ENCODE measurements at places on chromosomes 3 and 15.

GRCh38 chr3:13365390-13366379, 54.4 kb downstream of the NUP210 start:
- no peak for DNase-seq

- DNase-seq: no peak
These were observed 65.1 kb upstream of the CCR4 start for GRCh38 chr3:32886296-32886695.

- DNase-seq: no peak
These were observed 25.2 kb upstream of the GOLGA6C start for GRCh38 chr15:75232826-75233503.

DNA sequence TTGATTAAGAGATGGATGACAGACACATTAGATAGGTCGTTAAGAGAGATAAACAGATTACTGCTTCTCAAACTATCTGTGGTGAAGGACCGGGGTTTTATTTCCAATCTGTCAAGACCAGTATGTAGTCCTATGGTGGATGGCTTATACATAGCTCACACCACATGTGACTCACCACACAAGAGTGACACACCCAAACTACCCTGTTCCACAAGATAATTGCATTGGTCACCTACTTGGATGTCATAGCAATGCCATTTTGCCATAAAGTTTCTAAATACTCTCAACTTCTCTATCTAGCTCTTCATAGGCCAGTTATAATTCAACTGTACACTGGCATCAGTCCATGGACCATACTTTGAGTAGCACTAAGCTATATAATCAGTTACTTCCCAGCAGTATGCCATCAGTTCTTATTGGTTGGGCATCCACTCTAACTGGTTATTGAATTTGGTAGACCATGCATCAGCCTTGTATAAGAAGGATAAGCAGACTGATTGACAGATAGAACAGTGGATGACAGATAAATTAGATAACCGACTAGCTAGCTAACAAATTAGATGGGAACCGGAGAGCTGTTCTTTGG, 11.6 kb downstream of the WWTR1 start:
- peak; percentile 6 for DNase-seq

- peak; percentile 56 for DNase-seq
These were observed 52.9 kb downstream of the RYK start for GRCh38 chr3:134197681-134198261.

- DNase-seq: no peak
These were observed 284.2 kb upstream of the ATP11B start for GRCh38 chr3:182508919-182509711.

DNA sequence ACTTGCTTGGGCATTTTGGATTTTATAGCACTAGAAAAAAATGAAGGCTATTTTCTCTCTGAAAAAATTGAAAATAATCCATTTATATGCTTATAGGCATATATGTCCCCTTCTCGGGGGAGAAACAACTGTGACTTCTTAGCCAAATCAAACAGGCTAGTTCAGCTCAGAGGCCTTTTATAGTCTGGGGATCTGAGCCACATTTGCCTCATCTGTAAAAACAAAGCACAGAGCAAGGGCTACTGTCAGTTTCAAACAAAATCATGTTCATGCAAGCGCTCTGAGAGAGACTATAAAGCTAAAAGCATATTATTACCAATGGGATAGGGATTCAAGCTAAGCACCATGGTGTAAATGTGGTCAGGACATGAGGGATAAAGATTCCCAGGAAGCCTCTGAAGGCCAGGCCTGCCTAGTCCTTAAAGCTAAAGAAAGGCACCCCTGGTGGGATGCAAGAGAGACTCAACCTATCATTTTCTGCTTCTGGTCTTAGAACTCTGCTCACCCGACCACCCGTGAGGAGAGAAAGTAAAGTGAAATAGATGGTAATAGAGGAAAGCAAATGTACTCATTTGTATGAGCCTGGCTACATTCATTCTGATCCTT, 51.0 kb upstream of the IL12A start:
- no peak for DNase-seq

GRCh38 chr15:52233405-52233804, 42.2 kb upstream of the GNB5 start:
- peak; percentile 68 for DNase-seq

DNA sequence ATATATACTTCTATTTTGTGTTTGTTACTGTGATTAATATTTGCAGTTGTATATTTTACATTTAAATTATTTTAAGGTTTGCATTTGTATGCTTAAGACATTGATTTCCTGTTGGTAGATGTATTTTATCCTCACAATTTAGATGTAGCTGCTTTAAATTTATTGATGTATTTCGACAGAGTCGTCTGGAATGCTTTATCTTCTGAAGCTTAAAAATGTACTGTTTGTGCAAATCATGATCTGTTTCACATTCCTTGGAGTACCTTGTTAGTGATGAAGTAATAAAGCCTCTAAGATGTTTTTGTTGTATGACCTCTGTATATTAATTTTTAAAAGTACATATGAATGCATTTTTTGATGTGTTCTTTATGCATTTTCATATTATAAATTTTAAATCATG, 1.9 kb downstream of the CHD2 start:
- no peak for DNase-seq

- peak; percentile 95 for DNase-seq
These were observed 93.3 kb downstream of the ADAMTSL3 start for GRCh38 chr15:83747050-83747717.

DNA sequence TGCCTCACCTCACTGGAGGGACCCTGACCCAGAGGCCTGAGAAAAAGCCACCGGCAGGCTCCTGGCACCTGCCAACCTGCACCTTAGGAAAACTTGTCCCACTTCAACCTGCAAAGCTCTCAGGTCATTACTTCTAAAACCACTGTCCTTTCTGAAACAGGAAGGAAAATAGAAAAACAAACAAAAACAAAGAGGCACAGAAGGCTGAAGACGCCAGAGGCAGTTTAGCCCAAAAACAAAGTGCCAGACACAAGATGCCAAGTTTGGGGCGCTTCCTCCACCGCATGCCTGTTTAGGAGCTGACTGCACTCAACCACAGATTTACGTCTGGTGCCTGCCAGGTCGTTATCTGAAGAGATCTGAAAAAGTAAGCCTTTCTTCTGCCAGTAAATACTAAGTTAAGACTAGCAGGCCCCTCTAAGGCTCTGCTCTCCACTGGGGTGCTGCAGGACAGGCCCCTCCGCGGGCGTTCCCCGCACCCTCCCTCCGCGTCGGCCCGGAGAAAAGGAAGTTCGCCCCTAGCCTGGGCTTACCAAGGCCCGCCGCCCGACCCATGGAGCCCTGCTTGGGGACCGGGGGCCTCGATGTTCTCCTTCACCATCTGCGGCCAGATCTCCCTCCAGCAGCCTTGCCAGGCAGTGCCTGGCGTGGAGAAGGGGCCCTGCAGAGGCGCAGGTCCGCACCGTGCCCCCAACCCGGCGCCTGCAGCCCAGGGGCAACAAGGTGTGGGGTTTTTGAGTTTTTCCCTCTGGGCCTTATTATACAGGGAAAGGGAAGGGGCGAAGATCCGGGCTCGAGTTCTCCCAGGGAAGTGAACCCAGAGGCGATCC, 1.3 kb downstream of the GOLGA8A start:
- no peak for DNase-seq

GRCh38 chr15:29952225-29952624, 130.0 kb upstream of the TJP1 start:
- no peak for DNase-seq

DNA sequence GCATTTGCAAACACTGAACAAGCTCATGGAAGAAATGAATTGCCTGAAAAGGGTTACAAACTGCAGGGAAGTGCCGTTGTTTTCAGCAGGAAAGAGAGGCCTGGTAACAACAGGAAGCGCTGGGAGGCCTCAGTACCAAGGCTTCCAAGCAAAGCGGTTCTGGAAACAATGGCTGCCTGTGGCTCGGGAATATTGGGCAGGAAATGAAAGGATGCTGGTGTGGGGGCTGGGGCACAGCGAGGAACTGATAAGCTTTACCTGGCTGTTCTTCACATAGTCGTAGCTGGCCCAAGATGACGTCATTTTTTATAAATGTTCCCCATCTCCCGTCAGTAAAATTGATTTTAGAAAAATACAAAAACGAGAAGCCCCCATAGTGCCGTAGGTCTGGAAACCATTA, 55.9 kb downstream of the ARHGAP31 start:
- no peak for DNase-seq

GRCh38 chr3:107825556-107825955, 265.3 kb downstream of the CD47 start:
- no peak for DNase-seq

DNA sequence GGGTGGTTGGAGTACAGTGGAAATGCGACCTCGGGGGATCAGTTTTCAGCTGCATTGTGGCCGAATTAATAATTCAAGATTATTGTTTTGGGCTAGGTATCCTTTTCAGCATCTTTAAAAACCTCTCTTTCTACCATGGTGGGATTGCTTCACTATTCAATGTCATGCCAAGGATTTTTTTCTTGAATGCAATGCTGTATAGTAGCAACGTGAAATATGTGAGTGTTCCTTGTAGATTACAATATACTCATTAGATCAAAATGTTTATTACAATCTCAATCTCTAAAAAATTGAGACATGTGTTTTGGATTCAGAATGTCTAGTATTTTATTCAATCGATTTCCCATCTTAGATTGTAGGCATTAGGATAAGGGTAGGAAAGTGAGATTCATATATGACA, 586.5 kb upstream of the TBL1XR1 start:
- DNase-seq: no peak

DNA sequence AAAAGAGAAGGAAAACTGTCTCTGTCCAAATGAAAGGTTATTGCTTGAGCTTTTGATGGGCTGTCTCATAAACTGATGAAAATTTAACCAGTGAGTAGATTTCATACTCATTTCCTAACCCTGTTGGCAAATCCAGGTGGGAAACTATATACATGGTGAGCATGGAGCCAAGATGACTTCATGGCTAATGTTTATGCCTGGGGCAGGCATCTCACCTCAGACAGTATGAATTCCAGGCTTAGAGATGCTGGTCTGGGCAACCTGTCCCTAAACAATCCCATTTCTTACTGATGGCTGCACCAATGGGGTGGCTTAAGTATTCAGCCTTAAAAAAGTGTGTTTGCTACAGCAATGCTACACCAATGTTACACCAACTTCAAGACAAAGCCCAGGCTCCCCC, 58.1 kb downstream of the SLTM start:
- no peak for DNase-seq

DNA sequence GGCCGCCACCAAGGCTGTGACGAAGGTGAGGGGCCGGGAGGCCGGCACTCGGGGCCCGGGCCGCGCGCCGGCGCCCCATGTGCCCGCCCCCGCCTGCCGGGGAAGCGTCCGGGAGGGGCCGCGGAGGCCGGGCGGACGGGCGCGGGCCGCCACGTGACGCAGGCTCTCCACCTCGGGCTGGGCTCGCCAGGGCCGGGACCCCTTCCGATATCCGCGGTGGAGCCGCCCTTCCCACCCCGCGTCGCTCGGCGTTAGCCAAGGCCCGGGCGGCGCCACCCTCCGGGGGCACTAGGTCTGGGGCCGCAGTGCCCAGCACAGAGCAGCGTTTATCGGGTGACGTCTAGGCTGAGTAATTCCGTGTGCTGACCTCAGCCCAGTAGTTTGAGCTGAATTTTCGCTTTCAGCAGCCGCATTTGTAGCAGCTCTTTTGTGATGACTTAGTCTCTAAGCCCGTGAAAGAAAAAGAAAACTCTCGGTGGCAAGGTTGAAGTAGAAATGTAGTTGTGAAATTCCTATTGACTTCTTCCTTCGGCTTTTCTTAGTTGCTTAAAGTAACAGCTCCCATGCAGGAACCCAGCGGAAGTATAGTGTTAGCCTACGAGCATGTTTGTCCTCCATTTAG, 885 bp downstream of the CDV3 start:
- DNase-seq: no peak

DNA sequence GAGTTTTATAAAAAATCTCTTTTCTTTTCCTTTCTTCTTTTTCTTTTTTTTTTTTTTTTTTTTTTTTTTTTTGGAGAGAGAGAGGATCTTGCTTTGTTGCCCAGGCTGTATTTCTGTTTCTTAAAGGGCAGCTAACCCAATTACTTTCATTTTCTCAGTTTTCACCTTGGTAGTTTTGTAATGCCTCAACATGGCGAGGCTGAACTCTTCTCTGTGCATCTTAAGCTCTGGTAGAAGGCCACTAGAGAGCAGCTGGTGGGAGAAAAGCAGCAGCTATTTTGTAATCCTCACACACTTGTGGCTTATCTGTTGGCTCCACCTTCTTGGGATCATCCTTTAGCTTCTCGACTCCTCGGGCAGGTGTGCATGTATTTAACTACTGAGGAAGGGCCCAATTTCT, 152.2 kb upstream of the MEIS2 start:
- no peak for DNase-seq

GRCh38 chr15:85365980-85366379, 14.4 kb upstream of the AKAP13 start:
- DNase-seq: no peak
